Astrocyte of the hippocampus (primary cell): ENCODE measurements at places on chromosomes 4 and X.

- no peak for DNase-seq
Measured at GRCh38 chr4:116015062-116015461, 901.6 kb upstream of the NDST4 start.

GRCh38 chrX:153909024-153909979, 4.8 kb downstream of the AVPR2 start:
- no peak for DNase-seq

GRCh38 chr4:24805067-24805466, 9.7 kb downstream of the SOD3 start:
- no peak for DNase-seq

GRCh38 chrX:104013158-104013557, 350 bp downstream of the H2BW1 start:
- no peak for DNase-seq

DNA sequence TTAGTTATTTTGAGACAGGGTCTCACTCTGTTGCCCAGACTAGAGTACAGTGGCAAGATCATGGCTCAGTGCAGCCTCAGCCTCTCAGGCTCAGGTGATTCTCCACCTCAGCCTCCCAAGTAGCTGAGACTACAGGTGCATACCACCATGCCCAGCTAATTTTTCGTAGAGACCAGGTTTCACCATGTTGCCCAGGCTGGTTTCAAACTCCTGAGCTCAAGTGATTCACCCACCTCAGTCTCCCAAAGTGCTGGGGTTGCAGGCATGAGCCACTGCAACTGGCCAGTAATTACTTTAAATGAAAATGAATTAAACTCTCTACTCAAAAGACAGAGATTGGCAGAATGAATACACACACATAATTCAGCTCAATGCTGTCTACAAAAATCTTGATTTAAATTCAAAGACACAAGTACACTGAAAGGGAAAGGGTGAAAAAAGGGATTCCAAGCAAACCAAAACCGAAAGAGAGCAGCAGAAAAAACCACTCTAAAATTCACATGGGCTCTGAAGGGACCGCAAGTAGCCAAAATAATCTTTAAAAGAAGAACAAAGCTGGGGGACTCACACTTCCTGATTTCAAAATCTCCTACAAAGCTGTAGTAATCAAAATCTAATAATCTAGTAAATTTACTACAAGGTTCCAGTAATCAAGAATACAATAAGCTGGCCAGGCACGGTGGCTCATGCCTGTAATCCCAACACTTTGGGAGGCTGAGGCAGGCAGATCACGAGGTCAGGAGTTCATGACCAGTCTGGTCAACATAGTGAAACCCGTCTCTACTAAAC, 11.8 kb upstream of the SPON2 start:
- DNase-seq, result no peak

- DNase-seq, result no peak
Measured at GRCh38 chr4:6153874-6154273, 46.5 kb downstream of the JAKMIP1 start.

DNA sequence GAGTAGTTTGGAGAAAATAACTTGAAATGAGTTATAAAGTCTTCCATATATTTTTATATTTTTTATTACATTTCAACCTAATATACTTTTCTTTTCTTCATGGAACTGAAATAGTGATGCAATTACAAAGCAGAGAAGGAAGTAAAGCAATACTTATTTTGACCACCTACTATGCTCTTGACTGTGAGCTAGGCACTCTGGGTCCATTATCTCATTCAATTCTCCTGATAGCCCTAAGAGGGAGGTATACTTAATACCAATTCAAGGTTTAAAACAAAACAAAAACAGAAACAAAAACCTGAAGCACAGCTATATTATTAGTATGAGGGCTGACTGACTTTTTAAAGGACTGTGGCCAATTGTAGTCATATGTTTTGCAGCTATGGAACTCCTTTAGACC, 193.5 kb downstream of the MAD2L1 start:
- DNase-seq, result no peak

- DNase-seq, result peak; percentile 21
Measured at GRCh38 chr4:153479101-153479500, 12.9 kb downstream of the TMEM131L start.

GRCh38 chr4:121330180-121330665, 50.6 kb downstream of the QRFPR start:
- DNase-seq, result no peak

DNA sequence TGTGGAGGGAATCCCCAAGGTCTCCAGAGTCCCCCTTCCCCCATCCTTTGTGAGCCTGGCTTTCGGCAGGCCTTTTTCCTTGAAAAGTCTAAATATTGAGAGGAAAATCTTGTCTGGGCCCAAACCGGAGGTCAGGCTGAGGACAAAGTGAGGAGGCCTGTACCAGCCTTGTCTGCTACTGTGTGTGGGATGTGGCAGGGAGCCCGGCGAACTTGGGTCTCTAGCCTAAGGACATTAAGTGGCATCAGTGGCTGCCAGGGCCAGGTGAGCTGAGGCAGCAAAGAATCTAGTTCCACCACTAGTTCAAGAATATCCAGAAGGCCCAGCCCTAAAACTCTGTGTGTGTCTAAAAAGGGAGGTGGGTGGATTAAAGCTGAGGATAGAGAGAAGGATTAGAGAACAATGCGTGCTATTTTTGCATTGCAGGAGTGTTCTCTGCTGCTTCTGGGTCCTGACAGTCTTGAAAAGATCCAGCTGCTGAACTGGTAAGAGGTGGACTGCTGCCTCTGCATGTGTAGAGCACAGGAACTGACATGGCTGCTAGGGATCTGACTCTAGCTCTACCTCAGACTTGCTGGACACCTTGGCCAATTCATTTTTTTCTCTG, 1.2 kb upstream of the AMER1 start:
- DNase-seq, result no peak

DNA sequence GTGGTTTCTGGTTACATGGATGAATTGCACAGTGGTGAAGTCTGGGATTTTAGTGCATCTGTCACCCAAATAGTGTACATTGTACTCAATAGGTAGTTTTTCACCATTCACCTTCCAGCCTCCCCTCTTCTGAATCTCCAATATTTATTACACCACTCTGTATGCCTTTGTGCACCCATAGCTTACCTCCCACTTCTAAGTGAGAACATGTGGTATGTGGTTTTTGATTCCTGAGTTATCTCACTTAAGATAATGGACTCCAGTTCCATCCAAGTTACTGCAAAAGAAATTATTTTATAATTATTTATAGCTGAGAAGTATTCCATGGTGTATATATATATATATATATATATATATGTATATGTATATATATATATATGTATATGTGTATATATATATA, 155.8 kb downstream of the HHIP start:
- DNase-seq, result no peak
